ENCODE measurements at places on chromosomes 3 and 15.

- no peak for DNase-seq
These were observed 3.9 kb downstream of the MAPKAPK3 start for GRCh38 chr3:50620820-50621219.

GRCh38 chr3:140712301-140712700 is 34.4 kb downstream of the TRIM42 start:
- DNase-seq, result no peak

DNA sequence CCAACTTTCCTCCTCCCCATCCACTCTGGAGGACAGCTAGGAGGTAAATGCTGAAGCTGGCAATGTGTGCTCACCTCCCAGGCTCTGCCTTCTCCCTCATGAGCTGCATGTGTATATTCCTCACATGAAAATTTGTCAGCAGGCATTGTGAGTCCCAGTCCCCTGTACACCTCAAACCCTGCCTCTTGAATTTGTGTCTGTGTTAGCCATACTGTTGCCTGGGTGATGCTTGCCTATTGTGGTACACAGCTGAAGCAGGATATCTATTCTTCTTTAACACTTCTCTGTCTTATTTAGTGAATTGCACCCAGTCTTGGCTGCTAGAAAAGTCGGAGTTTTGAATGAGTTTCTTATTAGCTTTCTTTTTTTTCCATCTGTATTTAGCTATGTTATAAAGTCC is 586.0 kb upstream of the TGFBR2 start:
- DNase-seq, result no peak

DNA sequence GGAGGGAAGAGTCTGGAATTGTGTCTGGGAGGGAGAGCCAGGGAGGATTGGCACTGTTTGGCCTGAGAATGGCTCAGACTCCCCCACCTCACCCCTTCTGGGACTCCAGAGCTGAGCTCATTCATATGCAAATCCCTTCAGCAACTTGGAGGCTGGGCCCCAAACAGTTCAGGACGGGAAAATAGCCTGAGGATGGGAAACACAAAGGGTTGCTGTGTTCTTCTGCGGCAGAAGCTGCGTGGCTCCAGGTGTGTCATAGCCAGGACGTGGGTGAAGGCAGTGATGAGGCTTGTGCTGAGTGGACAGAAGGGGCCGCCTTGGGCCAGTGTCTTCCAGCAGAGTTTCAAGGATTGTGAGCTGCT is 16.6 kb downstream of the MASP1 start:
- no peak for DNase-seq

GRCh38 chr3:79405183-79405582 is 362.6 kb downstream of the ROBO1 start:
- DNase-seq, result no peak

- DNase-seq, result no peak
These were observed 27.3 kb downstream of the DUT start for GRCh38 chr15:48358229-48359152.

GRCh38 chr15:35557544-35557943 is 11.6 kb upstream of the DPH6 start:
- DNase-seq, result no peak

DNA sequence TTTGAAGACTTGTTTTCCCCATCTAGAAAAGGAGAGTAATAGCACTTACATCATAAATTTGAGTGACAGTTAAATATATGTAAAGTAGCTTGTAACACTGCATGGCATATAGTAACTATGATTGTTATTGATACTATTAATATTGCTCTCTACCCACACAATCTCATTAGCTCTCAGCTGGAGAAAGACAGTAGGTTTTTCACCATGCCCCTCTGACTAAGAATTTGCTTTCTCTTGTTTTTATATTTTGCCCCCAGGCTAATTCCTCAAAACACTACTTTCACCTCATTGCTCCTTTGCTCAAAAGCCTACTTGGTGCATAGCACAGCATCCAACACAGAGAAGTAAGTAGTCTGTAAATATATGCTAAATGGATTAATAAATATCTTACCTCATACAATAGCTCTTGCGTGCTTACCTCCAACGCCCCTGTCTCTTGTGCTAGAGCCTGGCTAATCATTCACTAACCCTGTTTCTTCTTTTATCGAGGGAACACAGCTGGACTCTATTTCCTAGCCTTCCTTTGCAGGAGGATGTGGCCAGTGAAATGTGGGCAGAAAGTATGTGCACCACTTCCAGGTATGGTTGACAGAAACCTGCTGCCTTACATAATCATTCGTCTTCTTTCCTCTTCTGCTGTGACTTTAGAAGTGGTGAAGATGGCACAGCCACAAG is 190.0 kb downstream of the PLCH1 start:
- no peak for DNase-seq

DNA sequence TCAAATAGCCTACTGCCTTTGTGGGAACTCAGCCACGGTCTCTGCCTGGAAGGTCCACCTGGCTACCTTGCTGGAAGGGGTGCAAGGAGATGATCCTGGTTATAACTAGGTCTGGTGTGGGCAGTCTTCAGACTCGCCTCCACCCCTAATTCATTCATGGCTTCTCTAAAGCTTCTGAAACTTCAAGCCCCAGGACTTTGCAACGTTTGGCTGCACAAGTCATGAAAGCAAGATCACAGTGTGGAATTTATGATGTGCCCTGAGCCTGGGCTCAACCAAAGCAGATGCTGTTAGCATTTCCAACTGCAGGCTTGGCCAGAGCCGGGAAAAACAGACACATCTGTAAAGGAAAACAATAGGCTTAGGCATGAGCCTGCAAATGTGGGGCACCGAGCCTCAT is 200.4 kb upstream of the WNT5A start:
- no peak for DNase-seq

DNA sequence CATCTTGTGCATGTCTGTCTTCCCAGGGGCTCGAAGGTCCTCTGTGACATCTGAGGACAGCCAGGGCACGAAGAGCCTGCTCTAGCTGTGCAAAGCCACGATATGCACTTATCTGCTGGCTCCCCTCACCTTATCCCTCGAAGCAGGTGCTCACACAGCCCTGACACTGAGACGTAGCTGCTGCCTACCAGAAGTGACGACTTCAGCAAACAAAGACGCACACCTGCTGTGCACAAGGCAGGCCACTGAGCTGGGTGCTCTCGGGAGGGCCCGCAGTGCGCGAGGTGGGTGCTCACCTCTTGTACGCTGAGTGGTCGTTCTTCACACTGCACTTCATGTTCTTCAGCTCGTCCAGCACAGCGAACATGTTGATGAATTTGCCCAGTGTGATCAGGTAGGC is 37.3 kb downstream of the CYFIP1 start:
- DNase-seq, result no peak

- DNase-seq, result no peak
These were observed 20.3 kb downstream of the SETMAR start for GRCh38 chr3:4323246-4324027.

DNA sequence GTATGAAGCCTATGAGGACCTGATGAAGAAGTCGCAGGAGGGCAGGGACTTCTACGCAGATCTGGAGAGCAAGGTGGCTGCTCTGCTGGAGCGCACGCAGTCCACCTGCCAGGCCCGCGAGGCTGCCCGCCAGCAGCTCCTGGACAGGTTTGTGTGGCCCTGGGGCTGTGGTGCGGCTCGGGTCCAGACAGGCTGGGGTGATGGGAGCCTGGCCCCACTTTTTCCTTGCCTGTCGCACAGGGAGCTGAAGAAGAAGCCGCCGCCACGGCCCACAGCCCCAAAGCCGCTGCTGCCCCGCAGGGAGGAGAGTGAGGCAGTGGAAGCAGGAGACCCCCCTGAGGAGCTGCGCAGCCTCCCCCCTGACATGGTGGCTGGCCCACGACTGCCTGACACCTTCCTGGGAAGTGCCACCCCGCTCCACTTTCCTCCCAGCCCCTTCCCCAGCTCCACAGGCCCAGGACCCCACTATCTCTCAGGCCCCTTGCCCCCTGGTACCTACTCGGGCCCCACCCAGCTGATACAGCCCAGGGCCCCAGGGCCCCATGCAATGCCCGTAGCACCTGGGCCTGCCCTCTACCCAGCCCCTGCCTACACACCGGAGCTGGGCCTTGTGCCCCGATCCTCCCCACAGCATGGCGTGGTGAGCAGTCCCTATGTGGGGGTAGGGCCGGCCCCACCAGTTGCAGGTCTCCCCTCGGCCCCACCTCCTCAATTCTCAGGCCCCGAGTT is 29.0 kb downstream of the PTPN23 start:
- DNase-seq, result no peak

GRCh38 chr15:60975952-60976351 is 253.2 kb downstream of the RORA start:
- DNase-seq, result no peak

DNA sequence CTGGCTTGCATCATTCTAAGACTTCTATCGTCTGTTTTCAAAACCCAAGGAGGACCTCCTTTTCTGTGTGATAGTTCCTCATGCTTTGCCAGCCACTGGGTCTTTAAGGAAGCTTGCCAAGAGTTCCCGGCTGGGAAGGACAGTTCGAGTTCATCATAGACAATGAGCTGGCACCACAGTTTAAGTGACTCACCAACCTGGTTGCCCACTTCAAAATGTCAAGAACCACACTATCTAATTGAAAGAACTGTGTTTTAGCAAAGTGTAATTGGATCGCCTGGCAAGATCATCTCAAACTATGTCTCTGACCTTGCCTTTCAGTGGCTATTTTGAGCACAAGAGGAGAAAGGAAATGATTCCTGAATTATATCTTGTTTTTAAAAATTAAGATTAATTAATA is 27.9 kb downstream of the SOX2 start:
- DNase-seq, result no peak
